ENCODE measurements at places on chromosomes 12 and 14.

- no peak for DNase-seq
Observed at GRCh38 chr12:122394626-122395194, 27.8 kb downstream of the CLIP1 start.

- DNase-seq: no peak
Observed at GRCh38 chr14:77647853-77648252, 31.4 kb upstream of the SPTLC2 start.

GRCh38 chr12:127685491-127685890 lies 581.5 kb upstream of the TMEM132C start:
- no peak for DNase-seq

GRCh38 chr14:26026384-26026783 lies 571.4 kb downstream of the NOVA1 start:
- DNase-seq: no peak

DNA sequence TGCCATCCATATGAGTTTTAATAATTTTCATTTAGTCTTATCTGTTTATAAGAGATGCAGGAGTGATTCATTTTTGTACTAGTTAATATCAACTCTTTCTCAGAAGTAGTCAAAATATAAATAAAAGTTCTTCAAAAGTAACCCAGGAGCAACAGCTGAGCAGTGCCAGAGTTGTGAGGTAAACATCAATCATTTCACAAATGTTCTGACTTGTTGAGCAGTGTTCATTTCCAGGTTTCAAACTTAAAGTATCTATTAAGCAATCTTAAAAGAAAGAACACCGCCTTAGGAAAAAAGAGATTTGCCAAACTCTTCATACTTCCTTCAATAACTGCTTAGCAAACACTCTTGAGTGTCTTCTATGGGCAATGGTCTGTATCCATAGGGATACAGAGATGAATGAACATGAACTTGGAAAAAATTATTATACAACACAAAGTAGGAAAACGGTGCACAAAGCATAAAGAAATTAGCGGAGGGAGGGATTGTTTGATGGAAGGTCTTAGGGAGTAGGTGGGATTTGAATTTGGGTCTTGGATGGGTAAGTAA lies 41.9 kb upstream of the POC1B start:
- no peak for DNase-seq

- no peak for DNase-seq
Observed at GRCh38 chr12:109606320-109607028, 32.9 kb downstream of the MVK start.

DNA sequence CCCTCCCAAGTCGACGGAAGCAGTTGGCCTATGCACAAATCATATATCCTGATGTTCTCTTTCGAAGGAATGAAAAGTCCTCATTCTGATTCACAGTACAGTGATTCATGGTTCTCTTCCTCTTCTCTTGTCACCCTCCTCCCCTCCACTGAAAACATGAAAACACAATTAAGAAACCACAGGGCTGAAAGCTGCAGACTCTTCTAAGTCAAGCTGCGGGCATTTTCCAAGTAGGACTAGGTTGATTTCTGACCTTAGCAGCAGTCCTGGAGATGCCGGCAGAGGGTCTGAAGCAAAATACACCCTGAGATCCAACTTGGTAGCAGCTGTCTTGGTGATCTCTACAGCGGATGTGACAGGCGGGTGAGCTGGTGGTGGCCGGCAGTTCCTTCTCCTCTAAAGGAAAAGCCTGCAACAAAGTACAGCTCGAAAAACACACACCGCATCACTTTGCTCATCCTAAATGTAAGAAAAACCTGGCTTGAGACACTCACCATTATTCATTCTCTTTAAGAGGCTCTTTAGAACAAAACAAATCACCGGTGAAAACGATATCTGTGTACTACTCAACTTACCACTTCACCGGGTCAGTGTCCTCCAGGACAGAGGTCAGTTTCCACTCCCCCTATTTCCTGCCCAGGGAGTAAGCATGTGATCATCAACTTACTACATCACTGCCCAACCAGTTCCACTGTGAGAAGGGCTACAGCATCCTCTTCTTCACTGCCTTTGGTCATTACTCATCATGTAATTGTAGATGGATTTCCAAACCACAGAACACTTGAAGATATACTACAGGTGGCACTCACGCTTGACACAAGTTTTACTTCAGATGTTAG lies 6.0 kb downstream of the TMCC3 start:
- peak; percentile 25 for DNase-seq

DNA sequence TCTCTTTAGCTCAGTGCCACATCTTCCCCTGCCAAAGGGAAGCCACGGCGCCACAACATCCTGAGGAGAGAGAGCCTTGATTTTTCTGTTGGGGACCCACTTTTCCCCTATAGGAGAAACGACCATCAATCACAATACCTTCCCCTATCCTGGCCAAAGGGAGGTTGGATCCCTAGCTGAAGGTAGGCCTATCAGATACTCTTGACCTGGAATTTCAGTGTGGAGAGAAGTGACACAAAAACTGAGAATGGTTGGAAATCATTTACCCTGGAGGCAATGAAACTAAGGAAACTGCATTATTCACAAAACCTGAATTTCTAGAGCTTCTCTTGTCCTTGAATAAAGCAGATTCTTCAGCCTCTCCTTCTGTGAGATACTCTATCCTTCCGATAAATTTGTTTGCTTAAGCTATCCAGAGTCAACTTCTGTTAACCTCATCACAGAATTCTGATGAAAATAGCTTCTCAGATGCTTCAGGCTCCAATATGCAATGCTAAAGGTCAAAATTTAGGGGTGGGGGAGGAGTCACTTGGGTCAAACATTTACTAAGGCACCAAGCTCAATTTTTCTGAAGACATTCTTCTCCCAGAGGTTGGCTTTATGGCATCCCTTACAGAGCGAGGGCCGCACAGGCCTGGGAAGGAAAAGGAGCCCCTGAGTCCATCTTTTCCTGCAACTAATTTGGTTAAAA lies 27.0 kb upstream of the DUSP6 start:
- DNase-seq: no peak

GRCh38 chr14:75204116-75204515 lies 27.7 kb upstream of the TMED10 start:
- no peak for DNase-seq

GRCh38 chr12:19695244-19696098 lies 256.2 kb downstream of the AEBP2 start:
- DNase-seq: no peak

GRCh38 chr12:108798551-108799221 lies 58.7 kb downstream of the SSH1 start:
- no peak for DNase-seq
